ENCODE measurements at places on chromosomes 13 and 19.

GRCh38 chr13:111356795-111357194, 36.4 kb downstream of the TEX29 start:
- DNase-seq = no peak

DNA sequence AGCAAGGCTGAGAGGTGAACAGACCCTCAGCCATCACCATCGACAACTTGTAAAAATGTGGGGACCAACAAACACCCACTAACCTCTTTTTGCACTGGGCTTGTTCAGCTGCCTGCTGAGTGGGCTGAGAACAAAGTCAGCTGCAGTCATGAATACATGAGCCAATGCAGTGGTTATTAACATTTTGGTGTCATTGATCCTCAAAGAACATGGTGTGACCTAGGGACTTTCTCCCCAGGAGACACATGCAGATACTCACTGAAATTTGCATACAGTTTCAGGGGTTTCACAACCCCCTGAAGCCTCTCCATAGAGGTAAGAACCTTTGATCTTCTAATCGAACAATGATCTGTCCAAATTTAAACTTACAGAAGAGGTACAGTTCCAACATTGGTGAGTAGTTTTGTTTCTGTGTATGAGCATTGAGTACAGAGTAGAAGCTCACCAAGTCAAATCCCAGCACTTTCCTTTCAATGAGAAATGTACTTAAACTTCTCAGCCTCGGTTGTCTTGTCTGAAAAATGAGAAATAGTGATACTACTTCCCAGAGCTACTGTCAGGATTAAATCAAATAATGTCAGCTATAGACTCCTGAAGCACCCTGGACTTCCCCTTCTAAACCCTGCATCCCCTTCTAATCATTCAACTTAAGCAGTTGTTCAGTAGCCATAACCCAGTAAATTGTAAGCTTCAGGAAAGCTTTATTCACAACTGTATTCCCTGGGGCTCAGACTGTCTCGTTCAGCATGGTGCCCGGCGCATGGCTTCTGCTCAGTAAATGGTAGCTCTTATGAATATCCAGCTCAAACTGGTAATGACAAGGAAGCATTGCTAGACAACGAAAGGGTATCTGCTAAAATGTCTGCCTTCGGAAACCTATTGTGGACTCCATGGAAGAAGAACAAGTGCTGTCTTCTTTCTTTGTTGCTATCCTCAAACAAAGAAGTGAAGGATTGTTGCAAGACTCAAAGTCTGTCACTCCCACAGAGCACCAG, 148.7 kb downstream of the FOXO1 start:
- no peak for DNase-seq

DNA sequence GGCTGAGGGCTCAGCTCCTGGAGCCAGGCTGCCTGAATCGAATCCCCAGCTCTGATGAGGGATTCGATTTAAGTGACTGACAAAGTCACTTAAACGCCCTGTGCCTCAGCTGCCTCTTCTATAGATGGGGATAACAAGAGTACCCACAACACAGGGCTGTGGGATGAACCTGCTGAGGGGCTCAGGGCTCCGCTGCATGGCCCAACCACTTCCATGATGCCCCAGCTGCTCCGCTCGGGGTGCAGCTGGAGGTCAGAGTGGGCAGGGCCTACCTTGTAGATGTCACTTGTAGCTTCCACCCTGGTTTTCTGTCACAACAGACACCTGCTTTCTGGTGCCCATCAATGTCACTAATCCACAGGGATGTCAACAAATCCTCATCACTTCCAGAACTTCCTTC, 39.2 kb downstream of the STK24 start:
- no peak for DNase-seq

GRCh38 chr19:42433503-42434260, 6.5 kb upstream of the LIPE start:
- DNase-seq = peak; percentile 52

GRCh38 chr13:96460609-96461008, 370.7 kb downstream of the HS6ST3 start:
- DNase-seq = no peak

DNA sequence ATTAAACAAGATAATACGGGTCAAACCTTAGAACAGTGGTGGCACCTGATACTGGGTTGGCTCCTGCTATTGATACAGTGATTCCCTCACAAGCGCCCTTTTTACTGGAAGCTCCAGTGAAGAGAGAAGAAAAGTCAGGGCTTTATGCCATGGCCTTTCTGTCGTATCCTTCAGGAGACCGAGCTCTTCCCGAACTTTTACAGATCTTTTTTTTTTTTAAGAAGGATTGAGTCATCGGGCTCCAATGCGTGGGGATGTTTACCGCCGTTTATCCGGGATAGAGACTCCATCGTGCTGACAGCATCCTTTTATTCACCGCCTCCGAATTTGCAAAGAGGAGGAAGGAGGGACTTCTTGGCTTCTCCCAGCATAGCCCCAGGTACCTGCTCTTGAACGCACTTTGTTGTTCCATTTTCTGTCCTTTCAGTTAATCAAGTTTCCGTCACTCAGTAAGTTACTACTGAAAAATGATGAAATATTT, 574 bp downstream of the ZNF227 start:
- DNase-seq = peak; percentile 22

DNA sequence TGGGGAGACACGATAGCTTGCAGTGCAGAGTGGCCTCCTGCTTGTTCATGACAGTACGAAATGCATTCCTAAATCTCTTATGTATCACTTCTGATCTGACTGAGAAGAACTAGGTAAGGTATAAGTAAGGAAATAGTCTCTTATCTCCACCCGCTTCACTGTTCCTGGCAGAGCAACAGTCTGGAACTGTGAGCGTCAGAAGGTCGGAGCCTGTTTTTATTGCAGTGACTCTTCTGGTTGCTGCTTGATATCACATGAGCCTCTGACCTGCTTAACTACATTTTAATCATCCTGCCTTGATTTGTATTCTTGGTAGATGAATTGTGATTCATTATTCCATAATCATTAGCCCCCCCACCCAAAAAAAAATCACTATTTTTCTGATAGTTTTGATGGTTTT, 69.0 kb downstream of the COL4A2 start:
- no peak for DNase-seq

DNA sequence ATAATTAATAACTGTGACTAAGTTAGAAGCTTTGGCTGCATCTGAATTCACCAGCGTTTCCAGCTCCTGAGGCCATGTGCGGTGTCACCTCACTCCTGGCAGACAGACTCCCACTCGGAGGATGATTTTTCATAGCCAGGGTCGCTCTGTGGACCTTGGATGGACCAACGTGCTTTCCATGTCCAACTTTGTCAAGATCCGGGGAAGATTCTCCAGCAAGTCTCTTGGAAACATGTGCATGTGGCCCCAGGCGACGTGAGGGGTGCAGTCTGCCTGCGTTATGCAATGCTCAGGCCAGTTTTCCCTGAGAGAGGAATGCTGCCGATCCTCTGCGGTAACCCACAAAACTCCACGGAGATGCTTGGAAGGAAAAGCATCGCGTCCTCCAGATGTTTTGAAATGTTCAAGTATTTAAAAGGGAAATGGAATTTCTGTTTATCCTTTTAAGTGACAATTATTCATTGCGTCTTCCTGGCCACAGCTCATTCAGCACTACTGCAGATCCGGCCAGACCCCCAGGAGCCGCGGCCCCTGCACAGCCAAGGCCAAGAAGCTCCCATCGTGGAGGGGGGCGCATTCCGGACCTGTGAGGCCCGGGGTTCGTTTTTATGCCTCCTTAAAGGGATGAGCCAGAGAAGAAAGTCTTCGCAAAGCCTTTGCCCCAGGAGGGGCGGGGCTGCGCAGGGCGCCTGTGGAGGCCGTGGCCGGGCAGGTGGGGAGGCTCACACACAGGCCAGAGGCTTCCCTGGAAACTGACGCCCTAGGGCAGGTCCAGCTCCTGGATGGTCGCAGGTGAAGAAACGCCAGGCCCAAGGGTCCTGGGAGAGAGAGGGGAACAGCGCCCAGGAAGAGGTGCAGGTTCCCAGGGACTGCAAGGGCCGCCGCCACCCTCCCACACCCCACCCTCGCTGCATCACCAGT, 46.0 kb downstream of the C13orf46 start:
- peak; percentile 99 for DNase-seq

DNA sequence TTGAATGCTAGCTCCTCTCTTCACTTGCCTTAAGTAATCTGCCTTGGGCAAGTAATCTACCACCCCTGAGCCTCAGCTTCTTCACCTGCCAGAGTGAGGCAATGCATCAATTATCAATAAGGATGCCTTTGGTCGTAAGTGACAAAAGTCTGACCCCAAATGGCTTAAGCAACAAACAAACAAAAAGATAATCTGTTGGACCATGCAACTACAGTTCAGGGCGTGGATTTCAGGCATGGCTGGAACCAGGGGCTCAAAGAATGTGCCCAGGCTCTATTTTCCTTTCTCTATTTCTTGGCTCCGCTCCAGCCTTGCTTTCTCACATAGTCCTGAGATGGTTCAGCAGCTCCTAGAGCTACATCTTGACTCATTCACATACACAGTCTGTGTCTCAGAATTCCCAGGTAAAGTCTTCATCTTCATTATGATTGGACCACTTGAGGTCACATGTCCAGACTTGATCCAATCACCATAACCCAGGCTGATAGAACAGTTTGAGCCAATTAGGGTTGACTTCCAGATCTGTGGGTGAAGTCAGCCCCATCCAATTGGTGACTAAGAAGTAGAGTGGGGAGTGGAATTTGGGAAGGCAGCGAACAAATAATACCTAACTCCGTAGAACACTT, 29.6 kb downstream of the ACSBG2 start:
- peak; percentile 3 for DNase-seq

GRCh38 chr19:9641810-9642209, 20.8 kb upstream of the ZNF561 start:
- no peak for DNase-seq

- DNase-seq = no peak
Observed at GRCh38 chr19:34504809-34505291, 23.3 kb downstream of the WTIP start.

GRCh38 chr13:24649688-24650043, 30.5 kb upstream of the ATP12A start:
- no peak for DNase-seq

DNA sequence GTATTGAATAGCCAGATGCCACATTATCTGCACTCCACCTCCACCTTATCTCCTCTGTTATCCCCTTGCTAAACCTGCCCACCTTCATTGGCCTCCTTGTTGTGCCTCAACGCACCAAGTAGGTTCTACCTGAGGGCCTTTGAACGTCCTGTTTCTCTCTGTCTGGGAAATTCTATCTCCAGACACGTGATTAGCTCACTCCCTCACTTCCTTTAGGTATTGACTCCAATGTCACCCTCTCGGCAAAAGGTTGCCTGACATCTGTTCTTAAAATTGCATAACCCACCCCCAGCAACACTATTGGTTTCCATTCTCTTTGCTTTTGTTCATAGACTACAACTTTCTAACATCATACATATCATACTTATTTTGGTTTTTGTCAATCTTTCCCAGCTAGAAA, 56.5 kb upstream of the MEDAG start:
- no peak for DNase-seq

DNA sequence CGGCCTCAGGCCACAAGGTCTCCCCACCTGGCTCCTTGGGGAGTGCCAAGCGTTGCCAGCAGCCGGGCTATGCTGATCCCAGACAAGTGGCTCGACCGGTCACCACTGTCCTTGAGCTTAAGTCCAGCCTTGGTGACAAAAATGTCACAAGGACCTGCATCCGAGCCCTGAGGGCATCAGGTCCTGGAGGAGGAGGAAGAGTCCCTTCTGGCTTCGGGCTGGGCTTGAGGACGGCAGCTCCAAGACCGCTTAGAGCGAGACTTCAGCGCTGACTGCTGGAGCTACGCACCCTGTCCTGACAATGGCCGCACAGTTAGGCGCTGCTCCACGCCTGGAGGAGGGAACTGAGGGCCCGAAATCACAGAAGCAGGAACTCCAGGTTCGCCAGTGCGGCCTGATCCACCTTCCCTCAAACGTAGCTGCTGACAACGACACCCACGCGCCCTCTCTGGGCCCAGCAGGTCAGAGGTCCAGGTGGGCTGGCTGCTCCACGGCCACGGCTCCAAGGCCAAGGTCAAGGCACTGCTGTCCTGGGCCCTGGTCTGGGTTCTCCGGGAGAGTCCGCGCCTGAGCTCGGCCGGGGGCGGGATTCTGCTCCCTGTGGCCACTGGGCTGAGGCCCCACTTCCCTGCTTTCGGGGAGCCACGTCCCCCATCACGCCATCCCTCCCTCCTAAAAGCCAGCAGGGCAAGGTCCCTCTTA, 7.0 kb downstream of the SBNO2 start:
- DNase-seq = no peak

DNA sequence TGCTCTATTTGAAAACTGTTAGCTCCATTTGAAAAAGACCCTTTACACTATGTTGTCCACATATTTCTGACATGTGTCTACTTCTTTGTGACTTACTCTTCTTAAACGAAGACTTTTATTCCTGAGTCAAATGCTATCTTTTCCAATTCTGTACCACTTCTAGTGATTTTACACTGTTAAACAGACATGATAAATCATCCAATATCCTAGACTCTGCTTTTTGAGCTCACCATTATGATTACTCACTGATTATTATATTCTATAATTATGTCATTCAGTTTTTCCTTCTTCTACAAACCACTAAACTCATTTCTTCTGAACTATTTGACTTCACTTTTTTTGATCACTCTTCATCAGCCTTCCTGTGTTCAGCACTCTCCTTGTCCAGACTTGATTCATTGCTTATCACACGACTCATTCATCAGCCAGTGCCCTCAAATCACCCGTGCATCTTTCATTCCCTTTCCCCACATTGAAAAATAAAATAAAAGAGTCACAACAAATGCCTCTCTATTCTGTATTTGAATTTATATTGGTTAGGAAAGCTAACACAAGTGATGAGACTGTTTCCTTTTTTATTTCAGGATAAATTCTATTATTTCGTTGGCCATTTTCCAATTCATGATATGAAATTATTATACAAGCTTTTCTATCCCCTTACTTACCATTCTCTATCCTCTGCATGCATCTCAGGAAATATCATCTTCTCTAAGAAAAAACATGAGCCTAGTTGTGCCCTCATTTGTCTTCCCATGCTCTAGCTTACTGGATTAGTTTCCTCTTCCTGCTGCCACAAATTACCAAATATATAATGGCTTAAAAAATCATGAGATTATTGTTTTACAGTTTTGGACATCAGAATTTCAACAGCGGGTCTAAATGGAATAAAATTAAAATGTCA, 1482.1 kb upstream of the MIR17HG start:
- DNase-seq = no peak

- no peak for DNase-seq
Observed at GRCh38 chr19:53642381-53643099, 10.7 kb downstream of the DPRX start.

DNA sequence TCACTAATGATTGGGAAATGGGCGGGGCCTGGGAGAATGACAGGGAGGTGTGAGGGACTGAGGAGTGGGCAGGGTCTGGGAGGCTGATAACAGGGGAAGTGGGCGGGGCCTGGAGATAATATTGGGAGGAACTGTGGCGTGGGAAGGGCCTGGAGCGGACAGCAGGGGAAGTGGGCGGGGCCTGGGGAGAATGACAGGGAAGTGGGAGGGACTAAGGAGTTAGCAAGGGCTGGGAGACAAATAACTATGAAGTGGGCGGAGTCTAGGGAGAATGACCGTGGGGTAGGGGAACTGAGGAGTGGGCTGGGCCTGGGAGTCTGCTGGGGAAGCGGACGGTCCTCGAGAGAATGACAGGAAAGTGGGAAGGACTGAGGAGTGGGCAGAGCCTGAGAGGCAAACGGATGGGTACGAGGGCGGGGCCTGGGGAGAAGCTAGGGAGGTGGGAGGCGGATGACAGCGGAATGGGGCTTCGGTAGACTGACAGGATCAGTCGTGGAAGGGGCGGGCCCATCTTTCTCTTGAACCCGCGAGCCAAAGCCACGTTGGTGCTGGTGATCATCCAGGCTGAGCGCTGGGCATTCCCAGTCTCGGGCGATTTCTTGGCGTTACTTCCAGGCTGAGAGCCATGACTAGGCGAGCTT, 14.0 kb upstream of the TUBB4A start:
- peak; percentile 92 for DNase-seq

GRCh38 chr13:66219506-66219905, 1010.6 kb downstream of the PCDH9 start:
- no peak for DNase-seq
